SW 1271 (cell line): ENCODE measurements at places on chromosomes 5 and 9.

DNA sequence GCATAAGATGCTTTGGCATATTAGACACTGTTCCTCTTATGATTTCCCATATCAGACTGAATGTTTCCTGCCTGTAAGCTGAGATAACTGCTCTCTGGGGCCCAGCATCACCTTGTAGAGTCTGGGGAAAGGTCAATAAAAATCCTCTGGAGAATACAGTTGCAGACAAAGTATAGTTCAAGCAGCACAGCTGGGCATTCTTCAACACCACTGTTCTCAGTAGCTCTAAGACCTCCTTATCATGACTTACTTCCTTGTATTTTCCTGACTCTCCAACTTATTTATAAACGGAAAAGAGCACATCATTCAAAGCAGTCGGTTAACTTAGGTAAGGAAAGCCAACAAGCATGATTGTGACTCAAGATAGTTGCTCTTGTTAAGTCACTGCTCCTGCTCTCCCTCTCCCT lies 208.7 kb upstream of the RASEF start:
- DNase-seq = no peak

GRCh38 chr5:141597394-141597793 lies 21.4 kb downstream of the DIAPH1 start:
- DNase-seq = no peak

DNA sequence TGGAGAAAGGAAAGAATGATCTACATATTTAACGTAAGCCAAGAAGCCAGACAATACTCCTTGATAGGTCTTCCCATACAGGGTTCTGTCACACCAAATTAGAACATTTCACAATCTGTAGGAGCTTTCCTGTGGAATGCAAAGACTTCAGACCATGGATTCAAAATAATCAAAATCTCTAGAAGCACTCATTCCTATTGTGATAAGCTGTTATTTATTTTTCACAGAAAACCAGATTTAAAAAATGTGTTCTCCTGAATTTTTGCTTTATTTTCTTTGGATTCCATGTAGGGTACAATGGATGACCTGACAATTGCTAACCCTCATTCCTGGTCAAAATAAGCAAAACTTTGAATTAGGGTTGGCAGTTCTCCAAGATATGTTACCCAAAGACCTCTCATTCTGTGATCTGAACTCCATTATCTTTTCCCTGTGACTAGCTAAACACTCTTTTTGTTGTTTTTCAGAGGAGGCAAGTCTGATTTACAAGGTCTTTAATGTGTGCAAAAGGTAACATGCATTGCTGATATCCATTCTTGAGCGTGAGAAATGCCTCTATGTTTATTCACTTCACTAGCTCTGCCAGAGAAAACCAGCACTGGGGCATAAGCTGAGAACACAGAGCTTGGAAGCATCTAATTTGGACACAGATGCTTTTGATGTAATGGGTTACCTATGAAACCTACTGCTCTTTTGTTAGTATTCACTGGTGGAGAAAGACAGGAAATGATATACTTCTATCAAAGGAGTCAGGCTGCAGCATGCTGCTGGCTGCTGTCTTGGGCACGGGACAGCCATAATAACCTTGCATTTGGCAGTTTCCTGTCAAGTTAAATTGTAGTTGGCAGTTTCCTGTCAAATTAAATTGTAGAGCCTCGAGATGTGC lies 31.4 kb downstream of the ACTBL2 start:
- no peak for DNase-seq

DNA sequence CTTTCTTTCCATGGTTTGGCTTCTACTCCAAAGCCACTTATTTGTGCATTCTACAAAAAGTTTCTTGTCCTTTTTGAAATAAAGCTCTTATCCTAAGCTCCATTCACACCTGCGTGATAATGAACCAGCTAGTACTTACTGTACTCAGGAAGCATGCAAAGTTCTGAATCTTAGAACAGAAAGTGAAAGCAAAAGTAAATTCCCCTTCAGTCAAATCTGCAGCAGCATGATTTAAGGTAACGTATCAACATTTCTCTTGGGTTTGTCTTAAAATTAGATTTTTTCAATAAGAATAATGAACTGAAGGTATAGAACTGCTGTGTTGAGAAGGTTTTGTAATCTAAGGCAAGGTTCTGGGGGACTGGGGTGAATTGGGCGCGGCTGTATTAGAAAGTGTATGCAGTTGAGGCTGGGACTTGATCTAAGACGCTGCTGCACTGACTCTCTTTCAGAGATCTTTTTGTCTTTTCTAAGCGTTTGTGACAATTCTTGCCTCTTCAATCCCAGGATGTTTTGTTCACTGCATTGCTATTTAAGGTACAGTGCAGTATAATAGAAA lies at the start of gene ERAP2:
Gene ERAP2 (plus strand): TSS at position 209 of the 559 bp plus-strand sequence. CDS start 3,186 bp downstream, outside the sequence.
- peak; percentile 87 for DNase-seq

- DNase-seq = no peak
These were observed 23.4 kb downstream of the PHF2 start for GRCh38 chr9:93599571-93600403.

DNA sequence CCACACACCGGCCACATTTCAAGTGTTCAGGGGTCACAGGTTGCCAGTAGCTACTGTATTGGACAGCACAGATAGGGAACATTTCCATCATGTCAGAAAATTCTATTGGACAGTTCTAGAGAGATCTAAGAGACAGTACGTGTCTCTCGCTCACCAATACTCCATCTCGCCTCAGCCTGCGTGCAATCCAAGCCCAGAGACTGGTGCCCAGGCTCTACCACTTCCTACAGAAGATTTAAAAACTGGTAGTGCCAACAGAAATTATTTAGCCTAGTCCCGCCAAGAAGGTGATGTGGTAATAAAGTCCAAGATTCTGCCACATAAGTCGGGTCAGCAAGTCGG lies 390 bp upstream of the SNX2 start:
- DNase-seq = no peak

DNA sequence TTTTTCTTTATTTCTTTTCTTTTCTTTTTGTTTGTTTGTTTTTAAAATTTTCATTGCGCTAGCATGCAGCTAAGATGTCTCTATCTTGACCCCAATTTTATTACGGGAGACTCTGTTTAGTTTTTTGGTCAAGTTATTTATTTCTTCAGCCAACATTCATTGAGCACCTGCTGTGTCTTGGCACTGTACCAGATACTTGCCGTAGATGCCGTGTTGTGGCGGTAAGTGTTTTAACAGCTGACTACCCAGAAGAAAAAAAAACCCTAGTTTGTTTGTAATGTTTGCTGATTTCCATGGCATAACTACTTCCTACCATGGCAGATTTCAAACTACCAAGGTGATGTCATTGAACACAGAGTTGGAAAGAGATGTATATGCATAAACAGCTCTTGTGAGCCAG lies 65.0 kb downstream of the UGCG start:
- DNase-seq = no peak

GRCh38 chr5:36237751-36238150 lies 4.0 kb downstream of the NADK2 start:
- no peak for DNase-seq

GRCh38 chr5:154164249-154164581 lies 26.3 kb upstream of the GALNT10 start:
- DNase-seq = no peak

- no peak for DNase-seq
These were observed 31.8 kb downstream of the SPATA31D1 start for GRCh38 chr9:82020331-82020730.

- DNase-seq = no peak
These were observed 108.9 kb upstream of the PPP1R26 start for GRCh38 chr9:135370411-135371375.

GRCh38 chr5:68557162-68557936 lies 341.8 kb downstream of the PIK3R1 start:
- no peak for DNase-seq

DNA sequence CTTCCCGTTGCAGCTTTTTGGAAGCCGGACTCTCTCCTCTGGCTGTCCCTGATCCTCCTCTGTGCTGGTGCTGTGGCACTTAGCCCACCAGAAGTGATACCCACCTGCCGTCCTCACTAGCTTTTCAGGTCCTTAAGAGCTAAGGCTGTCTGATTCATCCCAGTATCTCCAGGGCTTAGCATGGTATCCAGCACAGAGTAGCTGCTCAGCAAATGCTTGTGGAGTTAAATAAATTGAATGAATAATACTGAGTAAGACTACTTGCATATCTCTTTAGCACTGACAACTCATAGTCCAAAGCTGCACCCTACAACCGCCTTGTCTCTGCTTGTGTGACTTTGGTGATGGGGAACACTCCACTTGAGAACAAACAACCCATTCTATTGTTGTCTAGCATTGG lies 7.7 kb upstream of the XPA start:
- DNase-seq = no peak

GRCh38 chr5:88140396-88140855 lies 128.2 kb downstream of the TMEM161B start:
- DNase-seq = no peak

DNA sequence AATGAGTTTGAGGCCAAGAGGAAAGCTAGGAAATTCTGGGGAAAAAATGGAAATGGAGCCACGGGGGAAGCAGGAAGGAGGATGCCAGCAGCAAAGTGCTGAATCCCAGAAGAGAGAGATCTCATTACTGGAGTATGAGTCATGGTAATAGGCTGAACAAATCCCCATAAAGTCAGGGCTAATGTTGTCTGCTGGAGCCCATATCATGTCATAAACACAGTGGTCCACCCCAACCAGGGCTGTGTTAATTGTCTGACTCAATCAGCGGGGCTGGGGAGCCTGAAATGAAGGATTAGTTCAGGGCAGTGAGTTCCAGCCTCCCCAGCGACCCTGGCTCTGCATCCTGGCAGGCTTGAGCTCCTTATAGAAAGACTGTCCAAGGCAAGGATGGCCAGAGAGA lies 68.8 kb downstream of the TLR4 start:
- DNase-seq = no peak

GRCh38 chr5:5511904-5512416 lies 89.5 kb downstream of the ICE1 start:
- DNase-seq = no peak

DNA sequence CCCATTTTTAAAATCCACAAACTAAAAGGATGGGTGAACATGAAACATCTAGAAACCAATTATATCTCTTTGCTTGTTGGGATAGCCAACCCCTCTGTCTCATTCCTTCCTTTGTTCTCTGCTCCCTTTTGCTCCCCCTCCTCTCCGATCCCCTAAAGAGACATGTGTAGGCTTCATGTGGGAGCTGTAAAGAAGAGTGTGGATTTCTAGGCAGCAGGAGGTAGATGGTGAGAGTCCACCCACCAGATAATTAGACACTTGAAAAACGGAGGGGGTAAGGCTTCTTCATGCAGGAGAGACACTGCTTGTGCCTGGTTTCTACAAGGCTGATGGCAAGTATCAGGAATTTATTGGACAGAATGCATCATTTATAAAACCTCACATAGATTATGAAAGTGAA lies 27.3 kb upstream of the CFAP157 start:
- DNase-seq = no peak

- DNase-seq = no peak
These were observed 27.7 kb downstream of the NR2F1 start for GRCh38 chr5:93610581-93611272.

- peak; percentile 93 for DNase-seq
These were observed 6.4 kb downstream of the ARRDC1 start for GRCh38 chr9:137611623-137612609.

- DNase-seq = no peak
These were observed 93.2 kb downstream of the FSTL4 start for GRCh38 chr5:133519191-133519590.

DNA sequence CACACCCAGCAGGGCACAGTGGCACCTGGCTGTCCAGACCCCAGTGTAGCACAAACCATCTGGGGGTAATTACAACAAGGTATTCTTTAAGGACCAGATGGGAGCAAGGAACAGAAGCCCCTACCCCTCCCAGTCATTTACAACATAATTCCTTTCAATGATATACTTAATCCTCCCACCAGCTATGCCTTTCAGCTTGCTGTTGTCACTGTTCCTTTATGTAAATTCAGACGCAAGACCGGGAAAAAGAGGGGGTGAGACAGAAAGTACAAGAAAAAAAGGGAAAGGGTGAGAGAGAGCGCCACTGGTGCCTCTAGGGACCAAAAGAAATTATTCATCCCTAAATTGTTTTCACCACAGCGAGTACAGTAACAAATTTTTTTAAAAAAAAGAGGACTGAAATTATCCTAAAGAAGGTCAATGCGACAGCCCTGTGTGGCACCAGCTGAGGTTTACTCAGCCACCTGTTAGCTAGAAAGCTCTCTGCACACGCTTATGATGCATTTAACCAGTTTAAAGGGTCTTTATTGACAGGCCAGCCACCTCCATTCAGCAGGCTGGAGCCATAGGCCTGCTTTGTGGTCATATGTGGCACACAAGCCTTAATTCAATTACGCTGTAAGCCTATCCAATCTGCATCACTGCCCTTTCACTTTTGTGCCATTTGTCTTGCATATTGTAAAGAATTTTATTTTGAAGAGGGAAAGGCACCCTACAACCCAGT lies 210.2 kb upstream of the ISL1 start:
- DNase-seq = no peak

- DNase-seq = peak; percentile 53
These were observed 75.6 kb downstream of the ST8SIA4 start for GRCh38 chr5:100827481-100827889.

DNA sequence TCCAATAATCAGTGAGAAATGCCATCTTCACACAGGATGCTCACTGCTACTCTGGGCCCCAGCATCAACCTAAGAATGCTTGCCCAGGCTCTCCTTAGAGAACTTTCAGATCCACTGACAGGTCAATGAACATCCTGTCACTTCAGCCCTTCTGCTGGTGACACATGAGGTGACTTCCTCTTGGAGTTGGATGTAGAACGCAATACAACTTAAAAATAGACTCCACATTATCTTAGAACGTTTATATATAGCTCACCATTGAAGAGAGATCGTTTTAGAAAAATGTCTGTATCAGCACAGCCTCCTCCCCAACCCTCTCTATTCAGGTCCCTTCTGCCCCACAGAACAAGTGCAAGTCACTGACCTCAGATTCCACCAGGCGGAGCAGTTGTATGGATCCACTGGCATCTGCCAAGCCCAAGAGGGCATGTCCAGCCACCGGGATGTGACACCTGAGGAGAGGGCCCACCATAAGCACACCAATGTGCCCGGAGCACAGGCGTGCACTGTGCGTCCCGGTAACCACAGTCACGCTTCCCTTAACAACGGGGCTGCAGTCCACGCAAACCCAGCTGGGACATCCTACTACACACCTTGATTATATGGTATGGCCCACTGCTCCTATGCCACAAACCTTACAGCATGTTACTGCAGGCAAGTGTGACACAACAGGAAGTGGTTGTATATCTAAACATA lies 2.9 kb downstream of the DPH7 start:
- DNase-seq = no peak

GRCh38 chr9:107274953-107275422 lies 8.1 kb upstream of the RAD23B start:
- peak; percentile 96 for DNase-seq

- no peak for DNase-seq
These were observed 30.8 kb downstream of the LCP2 start for GRCh38 chr5:170266570-170267381.

DNA sequence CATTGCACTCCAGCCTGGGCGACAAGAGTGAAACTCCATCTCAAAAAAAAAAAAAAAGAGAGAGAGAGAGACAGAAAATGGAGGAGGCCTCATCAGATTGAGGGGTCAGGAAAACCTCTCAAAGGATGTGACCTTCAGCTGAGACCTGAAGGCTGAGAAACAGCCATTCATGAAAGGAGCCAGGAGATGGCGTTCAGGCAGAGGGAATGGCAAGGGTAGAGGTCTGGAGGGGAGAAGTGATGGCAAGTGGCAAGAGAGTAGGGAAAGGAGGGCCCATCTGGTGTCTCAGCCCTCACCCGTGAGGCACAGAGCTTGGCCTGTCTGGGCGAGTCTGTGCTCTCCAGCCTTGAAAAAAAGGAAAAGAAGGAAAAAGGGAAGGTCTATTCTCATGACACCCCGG lies 17.0 kb downstream of the CAMK2A start:
- DNase-seq = peak; percentile 42
